Chondrocyte (in vitro differentiated cells): ENCODE measurements at places on chromosomes 5 and 9.

GRCh38 chr5:71743155-71743554 lies 24.1 kb downstream of the CARTPT start:
- DNase-seq: no peak

- no peak for DNase-seq
Observed at GRCh38 chr5:52132053-52132452, 655.7 kb upstream of the ITGA1 start.

DNA sequence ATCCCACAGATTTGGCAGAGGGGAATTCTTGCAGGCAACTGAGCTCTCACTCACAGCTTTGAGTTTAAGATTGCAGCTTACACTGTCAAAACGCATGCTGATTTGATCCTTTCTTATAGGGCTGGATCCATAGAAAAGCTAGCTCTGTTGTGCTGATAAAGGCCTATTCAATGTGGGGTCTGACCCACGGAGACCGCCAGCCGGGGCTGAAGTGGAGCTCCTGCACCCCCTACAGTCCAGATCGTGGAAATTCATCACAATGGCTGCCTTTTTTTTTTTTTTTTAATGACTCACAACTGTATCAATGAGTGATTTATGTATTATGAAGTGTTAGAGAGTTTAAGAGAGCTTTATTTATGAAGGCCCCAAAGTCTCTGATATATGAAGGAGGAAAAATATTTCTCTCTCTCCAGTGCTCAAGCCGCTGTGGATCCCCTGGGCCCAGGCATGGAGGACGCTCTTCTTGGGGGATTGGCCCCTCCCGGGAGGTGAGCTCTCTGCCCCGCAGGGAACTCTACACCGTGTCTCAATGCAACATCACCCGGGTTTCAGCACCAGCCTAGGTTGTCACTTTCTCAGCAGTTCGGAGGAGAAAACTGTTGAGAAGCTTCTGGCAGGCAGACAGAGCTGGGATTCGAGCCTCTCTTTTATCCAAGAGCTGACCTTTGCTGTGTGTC lies 700.2 kb downstream of the IRX1 start:
- DNase-seq: no peak

- DNase-seq: no peak
Observed at GRCh38 chr5:68755293-68755692, 338.5 kb upstream of the SLC30A5 start.

- no peak for DNase-seq
Observed at GRCh38 chr5:91119217-91119616, 263.9 kb downstream of the ARRDC3 start.

DNA sequence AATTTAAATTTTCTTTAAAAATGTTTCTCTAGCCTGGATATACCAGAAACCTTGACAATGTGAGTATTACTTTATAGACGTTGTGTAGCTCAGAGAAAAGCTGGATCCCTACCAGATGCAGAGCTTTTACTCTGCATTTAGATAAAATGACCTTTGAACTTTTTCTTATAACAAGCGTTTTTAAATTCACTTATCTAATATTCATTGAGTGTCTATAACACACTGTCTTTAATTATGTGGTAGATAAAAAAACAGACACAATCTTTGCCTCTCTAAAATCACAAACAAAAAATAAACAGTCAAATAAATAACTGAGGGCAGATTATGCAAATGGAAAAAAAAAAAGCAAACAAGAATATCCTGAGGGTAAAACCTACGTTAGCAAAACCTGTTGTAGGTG lies 773.6 kb downstream of the CDH12 start:
- no peak for DNase-seq
